Thymus (tissue), 14 donors: ENCODE measurements at places on chromosomes 13 and 19.

DNA sequence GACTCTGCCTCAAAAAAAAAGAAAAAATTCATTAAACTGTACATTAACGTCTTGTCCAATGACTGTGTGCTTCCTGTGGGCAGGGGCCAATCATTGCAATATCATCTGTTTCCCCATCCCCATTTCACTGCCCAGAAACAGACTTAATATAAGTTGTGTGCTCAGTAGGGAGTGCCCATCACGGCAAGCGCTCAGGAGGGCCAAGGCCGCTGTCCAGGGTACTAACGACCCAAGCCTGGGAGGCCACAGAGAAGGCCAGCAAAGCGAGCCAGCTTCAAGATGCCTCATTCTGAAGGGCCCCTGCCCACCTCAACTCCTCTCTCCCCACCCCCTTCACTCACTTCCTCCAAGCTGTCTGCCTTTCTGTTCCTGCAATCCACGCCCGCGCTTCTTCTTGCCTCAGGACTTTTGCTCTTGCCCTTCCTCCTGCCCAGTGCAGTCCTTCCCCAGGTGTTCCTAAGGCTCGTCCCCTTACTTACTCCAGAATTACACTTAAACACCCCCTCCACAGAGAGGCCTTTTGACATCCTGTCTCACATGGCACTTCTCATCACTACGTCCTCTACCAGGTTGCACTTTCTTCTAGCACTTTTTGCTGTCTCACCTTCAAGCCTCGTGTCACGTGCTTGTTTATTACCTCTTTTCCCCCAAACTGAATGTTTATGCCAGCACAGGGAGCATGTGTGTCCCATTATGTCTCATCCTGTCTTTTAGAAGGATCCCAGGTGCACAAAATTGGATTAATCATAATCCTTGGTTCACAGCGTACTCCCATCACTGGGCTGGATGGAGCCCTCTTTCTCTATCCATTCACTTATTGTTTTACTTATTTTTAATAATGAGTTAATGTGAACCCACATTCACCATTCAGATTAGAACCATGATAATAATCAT, 11.3 kb upstream of the POU2F2 start:
- no peak overlapping the region for H3K27ac ChIP-seq
- no peak overlapping the region for H3K4me3 ChIP-seq
- H3K36me3 ChIP-seq: no peaks in the 10 kb centered on the region
- H3K4me1 ChIP-seq: peaks cover 11% of the 10 kb centered on the region
- H3K27me3 ChIP-seq: peaks cover 69% of the 10 kb centered on the region

DNA sequence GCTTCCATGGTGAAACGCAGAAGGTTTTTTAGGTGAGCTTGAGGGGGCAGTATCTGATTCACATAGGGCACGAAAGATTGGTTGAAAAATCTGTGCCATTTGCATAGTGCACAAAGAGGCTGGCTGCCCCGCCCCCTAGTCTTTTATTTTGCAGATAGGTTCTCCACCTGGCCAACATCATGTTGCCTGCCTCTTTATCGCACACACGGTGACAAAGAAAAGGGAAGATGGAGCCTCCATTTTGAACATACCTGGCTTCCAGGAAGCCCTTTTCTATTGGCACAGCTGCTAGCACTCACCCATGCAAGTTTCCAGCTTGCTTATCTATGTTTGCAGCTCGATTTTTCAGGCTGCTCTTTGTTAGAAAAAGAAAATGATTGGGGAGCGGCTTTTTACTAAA, 316.2 kb upstream of the KLHL1 start:
- H3K27ac ChIP-seq: no peak overlapping the region
- H3K4me3 ChIP-seq: no peak overlapping the region
- no peaks in the 10 kb centered on the region for H3K4me1 ChIP-seq
- no peaks in the 10 kb centered on the region for H3K36me3 ChIP-seq

DNA sequence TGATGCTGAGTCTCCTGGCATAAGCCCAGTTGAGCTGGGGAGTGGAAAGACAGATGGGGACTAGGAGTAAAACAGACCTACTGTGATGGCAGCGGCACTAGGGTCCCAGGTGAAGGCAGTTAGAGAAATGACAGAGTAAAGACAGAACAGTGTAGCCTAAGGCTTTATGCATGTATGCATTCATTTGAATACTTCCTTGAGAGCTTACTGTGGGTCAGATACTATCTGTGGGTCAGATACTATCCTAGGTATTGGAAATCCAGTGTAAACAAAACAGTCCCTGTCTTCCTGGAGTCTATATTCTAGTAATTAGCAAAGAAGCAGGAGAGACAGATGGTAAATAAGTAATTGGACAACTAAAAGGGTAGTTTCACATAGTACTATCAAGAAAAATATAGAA, 73.7 kb upstream of the LRCH1 start:
- no peaks in the 10 kb centered on the region for H3K36me3 ChIP-seq
- no peak for DNase-seq
- H3K27ac ChIP-seq: no peak overlapping the region

DNA sequence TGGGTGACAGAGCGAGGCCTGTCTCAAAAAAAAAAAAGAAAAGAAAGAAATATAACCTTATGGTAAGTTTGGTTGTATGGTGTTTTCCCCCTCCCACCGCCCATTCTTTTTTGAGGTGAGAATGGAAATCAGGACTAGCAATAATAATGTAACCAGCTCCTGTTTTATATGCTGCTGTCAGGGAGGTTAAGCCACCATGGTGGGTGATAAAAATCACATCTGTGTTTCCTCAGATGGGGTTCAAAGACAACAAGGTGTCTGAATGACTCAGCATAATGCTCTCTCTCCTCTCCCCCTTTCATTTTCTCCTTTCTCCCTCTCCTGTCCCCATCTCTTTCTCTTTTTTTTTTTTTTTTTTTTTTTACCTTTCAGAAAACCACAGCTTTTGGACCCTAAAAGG, 28.3 kb upstream of the GARRE1 start:
- H3K27me3 ChIP-seq: no peaks in the 10 kb centered on the region
- H3K4me1 ChIP-seq: no peaks in the 10 kb centered on the region
- DNase-seq: no peak

GRCh38 chr13:37878921-37879320, 9.3 kb upstream of the TRPC4 start:
- no peaks in the 10 kb centered on the region for H3K4me1 ChIP-seq
- H3K36me3 ChIP-seq: no peaks in the 10 kb centered on the region
- H3K4me3 ChIP-seq: no peak overlapping the region
- H3K27ac ChIP-seq: no peak overlapping the region
- no peaks in the 10 kb centered on the region for H3K27me3 ChIP-seq

- H3K27me3 ChIP-seq: no peaks in the 10 kb centered on the region
- H3K4me1 ChIP-seq: no peaks in the 10 kb centered on the region
- no peaks in the 10 kb centered on the region for H3K36me3 ChIP-seq
- H3K4me3 ChIP-seq: no peak overlapping the region
- H3K27ac ChIP-seq: no peak overlapping the region
Measured at GRCh38 chr13:29081036-29081435, 260.9 kb downstream of the MTUS2 start.

GRCh38 chr13:35160896-35161295, 218.8 kb downstream of the NBEA start:
- H3K27ac ChIP-seq: no peak overlapping the region
- no peaks in the 10 kb centered on the region for H3K4me1 ChIP-seq
- no peak overlapping the region for H3K4me3 ChIP-seq
- no peaks in the 10 kb centered on the region for H3K36me3 ChIP-seq
- no peak for DNase-seq
- H3K27me3 ChIP-seq: no peaks in the 10 kb centered on the region

DNA sequence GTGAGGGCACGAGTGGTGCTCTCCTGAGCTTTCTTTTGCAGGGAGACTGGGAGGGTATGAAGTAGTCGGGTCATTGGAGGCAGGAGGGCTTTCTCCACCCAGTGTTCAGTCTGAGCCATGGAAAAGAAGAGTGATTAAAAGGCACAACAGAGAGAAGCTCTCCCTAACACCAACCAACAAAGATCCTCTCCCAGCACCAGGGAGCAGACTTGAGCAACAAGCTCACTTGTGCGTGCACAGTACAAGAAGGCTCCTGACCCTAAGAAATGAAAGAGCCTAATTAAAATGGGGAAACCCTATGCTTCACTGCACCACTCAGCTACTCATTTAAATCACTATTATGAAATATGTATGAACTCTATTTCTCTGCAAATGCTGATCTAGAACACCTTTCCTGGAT, 276.3 kb upstream of the SOX21 start:
- no peak overlapping the region for H3K4me3 ChIP-seq
- no peak overlapping the region for H3K27ac ChIP-seq
- H3K36me3 ChIP-seq: no peaks in the 10 kb centered on the region
- H3K4me1 ChIP-seq: no peaks in the 10 kb centered on the region
- DNase-seq: no peak

DNA sequence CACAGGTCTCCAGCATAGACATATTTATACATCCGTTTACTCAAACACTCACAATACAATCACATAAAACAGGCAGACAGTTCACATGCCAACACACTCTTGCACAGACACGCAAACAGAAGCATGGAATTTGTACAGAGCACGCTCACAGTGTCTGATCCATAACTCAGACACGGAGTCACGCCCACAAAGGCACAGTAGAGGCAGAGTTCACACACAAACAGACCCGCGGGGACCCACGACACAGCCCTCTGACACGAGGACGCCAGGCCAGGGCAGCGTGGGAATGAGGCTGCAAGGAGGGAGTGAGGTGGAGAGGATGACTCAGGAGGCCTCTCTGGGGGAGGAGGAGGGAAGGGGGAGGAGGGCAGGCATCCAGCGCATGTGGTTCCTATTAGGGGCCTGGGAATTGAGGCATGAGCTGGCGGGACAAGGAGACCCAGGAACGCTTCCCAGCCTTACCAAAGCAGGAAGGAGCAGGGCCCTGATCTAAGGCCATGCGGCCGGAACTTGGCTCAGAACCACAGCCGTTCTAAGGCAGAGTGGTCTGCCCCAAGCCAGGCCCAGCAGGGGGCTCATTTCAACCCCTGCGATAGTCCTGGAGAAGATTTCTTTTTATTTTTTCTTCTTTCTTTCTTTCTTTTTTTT, 9.1 kb upstream of the OLFM2 start:
- no peak overlapping the region for H3K27ac ChIP-seq
- DNase-seq: no peak
- no peaks in the 10 kb centered on the region for H3K36me3 ChIP-seq
- H3K27me3 ChIP-seq: no peaks in the 10 kb centered on the region
- H3K4me1 ChIP-seq: no peaks in the 10 kb centered on the region
